NCI-H187 treated with DMSO at 0.1 percent for 48 hours (cell line): ENCODE measurements at places on chromosomes 2 and 18.

GRCh38 chr2:28327956-28328922, 64.4 kb upstream of the FOSL2 start:
- DNase-seq = no peak

GRCh38 chr2:118473846-118474540, 373.5 kb downstream of the EN1 start:
- no peak for DNase-seq

DNA sequence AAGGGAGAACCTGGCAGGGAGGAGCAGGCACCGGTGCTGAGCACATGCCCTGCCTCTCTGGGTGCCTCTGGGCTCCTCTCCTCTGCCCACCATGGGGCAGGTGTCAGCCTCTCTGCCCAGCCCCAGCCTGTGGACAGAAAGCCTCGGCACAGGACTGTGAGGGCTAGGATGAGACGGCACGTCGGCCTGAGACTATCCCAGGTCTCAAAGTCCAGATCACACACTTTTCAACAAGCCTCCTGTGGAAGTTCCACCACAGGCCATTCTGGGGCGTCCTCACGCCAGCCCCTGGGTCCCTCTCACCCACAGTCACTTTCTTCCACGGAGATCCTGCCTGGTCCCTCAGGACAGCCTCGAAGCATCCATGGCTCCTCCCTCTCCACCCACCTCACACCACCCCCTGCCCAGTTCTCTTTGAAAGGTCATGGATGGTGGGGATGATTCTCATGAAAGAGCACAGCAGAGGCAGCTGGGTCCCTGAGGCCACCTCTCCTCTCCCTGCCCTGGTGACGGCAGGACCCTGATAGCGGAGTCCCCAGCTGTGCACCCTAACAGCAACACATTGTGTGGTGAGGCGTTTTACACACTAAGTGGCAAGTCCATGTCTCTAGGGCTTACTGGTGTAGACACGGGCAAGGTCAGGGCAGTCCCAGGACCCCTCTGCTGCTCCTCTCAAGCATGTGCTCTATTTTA, 569.4 kb upstream of the SALL3 start:
- no peak for DNase-seq

GRCh38 chr18:25351280-25351775, 638 bp downstream of the ZNF521 start:
- DNase-seq = no peak

DNA sequence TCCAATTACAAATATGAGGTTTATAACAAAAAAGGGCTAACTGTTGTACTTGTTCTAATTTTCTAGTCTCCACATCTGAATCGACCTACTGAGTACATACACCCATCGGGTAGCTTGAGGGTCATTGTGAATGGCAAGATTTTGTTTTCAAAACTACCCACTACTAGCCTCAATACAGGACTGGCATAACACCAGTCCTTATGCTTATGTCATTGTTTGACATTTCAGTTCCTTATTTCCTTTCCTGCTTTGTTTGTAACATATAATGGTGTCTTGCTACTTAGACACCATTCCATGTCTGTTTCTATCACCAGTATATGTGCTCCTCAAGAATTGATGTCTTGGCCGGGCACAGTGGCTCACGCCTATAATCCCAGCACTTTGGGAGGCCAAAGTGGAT, 86.0 kb downstream of the EPHA4 start:
- no peak for DNase-seq

GRCh38 chr2:228646061-228646460, 464.6 kb upstream of the SPHKAP start:
- no peak for DNase-seq
